ENCODE measurements at places on chromosomes 5 and 9.
A peak's percentile ranks its signal among the peaks of the same experiment; 100 is the strongest.

DNA sequence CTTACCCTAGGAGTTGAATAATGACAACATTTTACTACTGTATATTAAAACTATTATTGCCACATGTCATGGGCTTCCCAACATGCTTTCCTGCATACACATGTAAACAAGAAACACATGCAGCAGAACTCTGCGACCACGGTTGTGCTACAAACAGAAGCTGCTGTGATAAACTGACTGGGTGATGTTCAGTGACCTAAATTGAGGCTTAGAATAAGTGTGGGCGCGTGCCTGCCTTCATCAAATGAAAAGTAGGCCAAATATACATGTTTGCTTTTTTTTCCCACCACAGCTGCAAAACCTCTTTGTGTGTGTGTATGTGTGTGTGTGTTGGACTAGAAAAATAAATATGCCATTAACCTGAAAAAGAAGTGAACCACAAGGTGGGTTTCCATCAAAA is 1202.1 kb downstream of the PTPRD start:
- no peak for DNase-seq

DNA sequence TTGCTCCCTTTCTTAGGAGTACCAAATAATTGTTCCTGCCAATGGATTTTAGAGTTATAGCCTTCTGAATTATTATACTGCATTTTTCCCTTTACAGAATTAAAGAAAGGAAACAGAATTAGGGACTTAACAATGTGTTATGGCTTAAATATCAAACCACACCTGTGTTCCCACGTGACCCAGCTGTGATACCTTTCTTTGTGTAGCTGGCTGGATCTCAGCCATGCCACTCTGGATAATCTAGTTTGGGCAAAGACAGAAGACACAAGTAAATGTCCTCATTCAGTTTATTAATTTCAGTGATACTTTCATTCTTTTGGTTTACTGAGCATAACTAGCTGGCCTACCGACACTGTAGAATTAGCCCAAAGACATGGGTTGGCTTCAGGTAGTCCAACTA is 417.2 kb upstream of the ADAMTS16 start:
- DNase-seq = no peak

GRCh38 chr9:13942695-13943094 is 371.2 kb downstream of the NFIB start:
- peak; percentile 100 for DNase-seq

GRCh38 chr5:179901915-179902762 is 5.6 kb downstream of the TBC1D9B start:
- no peak for DNase-seq

- DNase-seq = no peak
Observed at GRCh38 chr5:179298181-179298993, 46.9 kb downstream of the ADAMTS2 start.

DNA sequence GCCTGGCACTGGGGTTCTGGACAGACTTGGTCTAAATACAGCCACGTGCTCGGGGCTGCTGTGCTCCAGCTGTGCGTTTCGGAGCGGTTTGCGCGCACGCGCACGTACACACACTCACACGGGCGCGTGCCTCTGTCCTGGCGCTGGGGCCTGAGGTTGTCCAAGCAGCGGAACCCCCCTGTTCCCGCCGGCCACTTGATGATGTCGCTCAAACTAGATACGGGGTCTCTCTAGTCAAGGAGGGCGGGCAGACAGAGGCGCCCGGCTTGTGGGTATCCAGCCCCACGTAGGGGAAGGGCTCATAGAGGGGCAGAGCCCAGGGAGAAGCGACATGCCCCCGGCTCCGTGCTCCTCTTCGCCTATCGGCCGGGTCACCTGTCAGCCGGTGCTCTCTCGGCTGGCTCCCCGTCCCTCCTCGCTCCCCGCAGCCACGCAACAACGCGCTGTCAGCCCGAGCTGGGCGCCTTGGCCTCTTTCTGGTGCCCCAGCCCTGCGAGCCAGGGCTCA is 8.9 kb downstream of the NR2F1-AS1 start:
- DNase-seq = no peak

DNA sequence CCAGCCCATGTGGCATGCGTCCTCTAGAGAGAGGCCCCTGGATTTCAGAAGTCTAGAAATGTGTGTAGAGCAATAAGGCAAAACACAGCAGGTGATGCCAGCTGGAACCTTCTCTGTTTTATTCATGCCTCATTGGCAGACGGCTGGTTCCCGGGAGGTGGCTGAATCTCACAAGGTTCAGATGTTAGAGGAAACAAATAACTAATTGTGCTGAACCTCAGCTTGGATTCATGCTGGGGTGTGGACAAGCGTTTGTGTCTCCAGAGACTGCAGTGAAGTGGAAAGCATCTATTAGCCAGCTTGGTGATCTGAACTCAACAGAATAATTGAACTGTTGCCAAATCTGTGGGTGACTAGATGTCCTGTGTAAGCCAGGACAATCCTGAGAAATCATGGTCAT is 131.1 kb upstream of the NR4A3 start:
- no peak for DNase-seq

- DNase-seq = no peak
Observed at GRCh38 chr5:11166923-11167322, 405.9 kb upstream of the DAP start.

GRCh38 chr9:128712451-128713410 is 10.4 kb downstream of the PKN3 start:
- no peak for DNase-seq

DNA sequence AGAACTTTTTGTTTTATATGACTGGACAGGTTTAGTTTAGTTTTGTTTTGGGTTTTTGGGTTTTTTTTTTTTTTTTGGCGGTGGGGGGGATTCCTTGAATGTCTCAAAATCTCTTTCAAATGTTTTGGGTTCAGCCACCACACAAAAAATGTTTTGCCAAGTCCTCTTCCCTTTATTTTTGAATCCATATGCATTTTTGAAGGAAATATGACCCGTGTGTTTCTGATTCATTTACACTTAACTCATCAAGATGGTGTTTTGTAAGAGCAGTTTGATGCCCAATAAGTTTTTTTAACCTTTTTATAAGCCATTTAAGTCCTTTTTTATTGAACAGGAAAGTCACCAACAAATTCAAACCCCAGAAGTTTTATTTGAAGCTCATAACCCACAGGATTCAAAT is 209.8 kb downstream of the CWC27 start:
- no peak for DNase-seq

DNA sequence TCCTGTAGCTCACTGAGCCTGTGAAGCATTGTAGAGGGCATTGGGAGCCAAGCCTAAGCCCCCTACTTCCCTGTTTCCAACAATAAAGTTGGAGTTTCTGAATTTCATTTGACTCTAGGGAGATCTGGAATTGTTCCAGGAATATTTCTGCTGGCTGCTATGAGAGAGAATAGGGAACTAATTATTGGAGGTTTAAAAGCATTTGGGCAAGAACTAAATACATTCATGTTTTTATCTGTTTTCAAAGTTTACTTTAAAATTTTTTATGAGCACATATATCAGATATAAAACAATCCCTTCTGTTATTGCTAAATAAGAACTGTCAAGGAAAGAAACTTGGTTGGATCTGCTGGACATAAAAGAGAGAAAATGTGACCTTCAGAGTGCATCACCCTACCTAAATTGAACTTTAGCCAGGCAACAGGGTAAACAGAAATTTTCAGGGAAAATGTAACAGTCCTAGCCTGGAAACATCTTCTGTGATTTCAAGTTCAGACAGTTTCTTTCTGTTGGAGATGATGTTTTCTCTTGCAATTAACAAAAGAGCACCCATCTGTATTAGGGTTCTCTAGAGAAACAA is 19.3 kb upstream of the LECT2 start:
- no peak for DNase-seq

DNA sequence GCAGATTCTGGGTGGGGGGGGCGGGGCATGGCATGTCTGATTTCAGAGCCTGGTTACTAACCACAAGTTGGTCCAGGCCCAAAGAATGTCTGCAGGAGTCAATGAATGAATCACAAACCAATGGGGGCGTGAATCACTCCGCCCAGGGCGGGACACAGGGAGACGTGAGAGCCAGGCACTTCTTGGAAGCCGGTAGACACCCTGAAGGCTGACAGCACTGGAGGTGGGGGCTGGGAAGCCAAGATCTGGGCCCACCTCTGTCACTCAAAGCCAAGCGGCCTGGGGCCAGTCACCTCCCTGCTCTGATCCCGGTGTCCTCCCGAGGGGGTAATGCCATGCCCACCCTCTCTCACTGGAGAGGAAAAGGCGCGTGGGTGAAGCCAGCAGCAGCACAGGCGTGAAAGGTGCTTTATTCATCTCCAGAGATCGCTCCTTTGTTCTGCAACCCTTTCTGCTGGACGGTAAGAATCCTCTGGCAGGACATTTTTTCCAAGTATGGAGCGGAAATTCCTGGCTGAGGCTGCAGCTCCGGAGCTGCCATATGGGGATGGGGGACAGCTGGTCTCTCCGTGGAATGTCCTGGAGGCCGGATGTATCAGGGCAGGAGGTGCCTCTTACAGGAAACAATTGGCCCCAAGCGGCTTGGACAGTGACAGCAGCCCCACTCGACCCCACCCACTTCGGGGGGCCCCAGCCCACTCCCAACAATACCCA is 85.0 kb downstream of the STK10 start:
- DNase-seq = peak; percentile 98

- no peak for DNase-seq
Observed at GRCh38 chr5:15902066-15902465, 277.5 kb downstream of the MARCHF11 start.

- no peak for DNase-seq
Observed at GRCh38 chr9:95242613-95243012, 74.9 kb downstream of the FANCC start.

DNA sequence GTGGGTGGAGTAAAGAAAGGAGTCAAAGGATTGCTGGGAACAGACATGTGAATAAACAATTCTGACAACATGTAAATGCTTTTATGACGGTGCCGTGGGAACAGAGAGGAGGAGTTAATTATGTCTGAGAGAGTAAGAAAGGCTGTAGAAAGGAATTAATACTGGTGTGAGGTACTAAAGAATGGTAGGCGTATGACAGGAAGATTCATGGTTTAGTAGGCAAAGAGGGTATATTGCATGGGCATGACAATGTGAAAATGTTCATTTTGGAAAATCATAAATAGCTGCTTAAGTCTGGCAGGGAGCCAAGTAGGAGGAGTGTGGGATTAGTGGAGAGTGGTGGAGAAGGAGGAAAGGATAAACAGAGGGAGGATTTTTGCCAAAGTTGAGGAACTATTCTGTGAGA is 19.7 kb downstream of the NAA35 start:
- no peak for DNase-seq
